ENCODE measurements at places on chromosomes 4 and X.

DNA sequence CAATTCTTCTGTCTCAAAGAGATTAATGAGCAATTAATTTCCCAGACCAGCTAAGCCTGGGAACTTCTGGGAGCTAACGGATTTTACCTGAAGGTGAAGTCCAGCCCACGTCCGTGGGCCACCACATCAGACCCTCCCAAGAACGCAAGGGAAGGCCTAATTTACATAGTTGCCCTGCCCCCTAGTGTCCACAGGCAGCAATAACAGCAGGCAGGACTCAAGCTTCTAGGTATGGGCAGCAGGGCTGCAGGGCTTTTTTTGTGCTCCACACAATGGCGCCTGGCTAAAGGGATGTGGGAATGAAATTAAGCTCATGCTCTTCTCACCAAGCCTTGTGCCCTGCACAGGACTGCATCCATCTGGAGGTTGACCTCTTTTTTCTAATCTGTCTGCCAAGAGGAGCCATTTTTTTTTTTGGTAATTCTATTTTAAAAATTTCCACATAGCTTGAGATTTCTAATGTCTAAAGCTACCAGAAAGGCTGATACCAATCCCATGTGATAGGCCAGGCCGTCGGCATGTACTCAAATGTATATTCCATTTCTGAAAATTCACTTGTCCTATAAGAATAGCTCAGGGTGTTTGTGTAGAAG is 111.9 kb upstream of the TMEM164 start:
- peak; percentile 64 for DNase-seq

DNA sequence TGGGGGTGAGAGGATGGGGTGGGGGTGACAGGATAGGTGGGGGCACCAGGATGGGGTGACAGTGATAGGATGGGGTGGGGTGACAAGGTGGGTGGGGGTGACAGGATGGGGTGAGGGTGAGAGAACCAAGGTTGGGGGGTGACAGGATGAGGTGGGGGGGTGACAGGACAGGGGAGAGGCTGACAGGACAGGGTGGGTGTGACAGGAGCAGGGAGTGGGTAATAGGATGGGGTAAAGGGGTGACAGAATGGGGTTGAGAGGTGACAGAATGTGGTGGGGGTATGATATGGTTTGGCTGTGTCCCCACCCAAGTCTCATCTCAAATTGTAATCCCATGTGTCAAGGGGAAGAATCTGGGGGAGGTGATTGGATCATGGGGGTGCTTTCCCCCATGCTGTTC is 26.0 kb downstream of the RNF212 start:
- DNase-seq: no peak

- DNase-seq: no peak
Measured at GRCh38 chr4:101941816-101942358, 151.4 kb downstream of the BANK1 start.

GRCh38 chr4:174394915-174395314 is 111.2 kb downstream of the CEP44 start:
- DNase-seq: peak; percentile 7

- DNase-seq: no peak
Measured at GRCh38 chrX:39941332-39941920, 156.3 kb downstream of the BCOR start.

DNA sequence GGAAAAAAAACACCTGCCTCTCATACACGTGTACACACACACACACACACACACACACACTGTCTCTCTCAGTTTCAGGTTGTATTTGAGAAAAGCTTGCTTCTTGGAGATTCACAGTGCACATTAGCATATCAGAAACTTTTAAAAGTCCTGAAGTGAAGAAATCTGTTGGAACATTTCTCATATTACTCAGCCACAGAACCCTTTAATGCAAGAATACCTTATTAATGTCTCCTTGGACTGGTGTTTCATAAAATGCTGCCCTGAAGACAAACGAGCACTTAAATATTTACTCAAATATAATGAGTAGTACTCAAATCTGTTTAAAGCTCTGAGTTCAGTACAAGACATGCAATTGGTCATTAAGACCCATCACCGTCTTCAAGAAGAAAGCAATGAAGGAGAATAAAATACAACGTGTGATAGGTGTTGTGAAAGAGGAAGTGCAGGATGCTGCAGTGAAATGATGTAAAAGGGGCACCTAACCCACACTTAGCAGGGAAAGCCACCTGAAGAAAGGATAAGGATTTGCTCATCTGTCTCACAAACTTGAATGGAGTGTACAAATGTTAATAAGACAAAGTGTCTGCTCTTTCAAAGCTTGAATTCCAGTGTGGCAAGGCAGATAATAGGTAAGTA is 57.0 kb downstream of the DCLK2 start:
- DNase-seq: no peak

- peak; percentile 15 for DNase-seq
Measured at GRCh38 chr4:88196523-88197185, 38.2 kb upstream of the ABCG2 start.

DNA sequence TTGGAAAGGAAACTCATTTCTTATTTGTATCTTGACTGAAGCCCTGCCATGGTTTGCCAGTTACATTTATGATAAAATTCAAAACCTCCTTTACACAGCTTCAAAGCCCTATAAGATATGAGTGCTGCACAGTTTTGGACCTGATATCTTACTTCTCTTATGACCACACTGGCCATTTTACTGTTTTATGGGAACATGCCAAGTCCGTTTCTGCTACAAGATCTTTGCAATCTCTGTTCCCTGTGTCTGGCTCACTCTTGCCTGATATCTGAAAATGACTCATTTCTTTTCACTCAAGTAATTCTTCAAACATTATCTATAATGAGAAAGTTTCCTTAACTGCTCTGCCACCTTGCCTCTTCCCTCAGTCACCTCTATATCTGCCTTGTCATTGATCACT is 247.3 kb downstream of the SPOCK3 start:
- DNase-seq: no peak

GRCh38 chr4:3374011-3374645 is 67.6 kb upstream of the HGFAC start:
- DNase-seq: no peak

GRCh38 chrX:96721354-96721753 is 36.7 kb downstream of the DIAPH2 start:
- peak; percentile 5 for DNase-seq

- DNase-seq: no peak
Measured at GRCh38 chrX:22095286-22095685, 63.2 kb downstream of the PHEX start.

DNA sequence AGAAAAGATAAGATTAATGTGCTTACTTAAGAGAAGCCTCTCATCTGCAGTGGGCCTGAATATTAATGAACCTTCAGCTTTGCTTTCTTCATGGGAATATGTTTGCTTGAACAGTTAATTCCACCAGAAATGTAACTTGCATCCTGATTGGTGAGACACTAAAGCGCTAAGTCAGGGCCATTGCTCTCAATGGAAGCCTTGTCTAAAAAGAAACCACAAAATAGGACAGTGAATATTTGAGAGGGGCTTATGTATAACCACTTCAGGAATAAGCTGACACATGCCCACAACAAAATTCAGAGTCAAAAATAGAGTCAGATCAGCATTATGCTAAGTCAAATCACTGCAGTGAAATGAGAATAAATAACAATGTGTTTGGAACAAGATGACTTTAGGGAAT is 1125.8 kb downstream of the STIM2 start:
- DNase-seq: no peak

GRCh38 chr4:118033148-118034052 is 886 bp upstream of the NDST3 start:
- DNase-seq: peak; percentile 4

DNA sequence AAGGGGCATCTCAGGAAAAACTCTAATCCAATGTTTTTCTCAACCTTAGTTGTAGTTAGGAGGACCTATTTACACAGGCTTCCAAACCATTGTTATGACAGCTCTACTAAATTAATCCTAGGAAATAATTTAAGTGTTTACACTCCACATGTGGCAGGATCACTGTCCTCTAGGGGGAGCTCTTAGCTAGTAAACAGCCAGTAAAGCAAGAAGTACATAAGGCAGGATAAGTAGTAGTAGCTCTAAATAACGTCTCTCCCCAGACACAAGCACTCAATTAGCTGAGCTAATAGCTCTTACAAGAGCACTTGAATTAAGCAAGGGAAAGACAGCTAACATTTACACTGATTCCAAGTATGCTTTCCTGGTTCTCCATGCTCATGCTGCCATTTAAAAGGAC is 37.3 kb downstream of the NUDT11 start:
- peak; percentile 64 for DNase-seq

DNA sequence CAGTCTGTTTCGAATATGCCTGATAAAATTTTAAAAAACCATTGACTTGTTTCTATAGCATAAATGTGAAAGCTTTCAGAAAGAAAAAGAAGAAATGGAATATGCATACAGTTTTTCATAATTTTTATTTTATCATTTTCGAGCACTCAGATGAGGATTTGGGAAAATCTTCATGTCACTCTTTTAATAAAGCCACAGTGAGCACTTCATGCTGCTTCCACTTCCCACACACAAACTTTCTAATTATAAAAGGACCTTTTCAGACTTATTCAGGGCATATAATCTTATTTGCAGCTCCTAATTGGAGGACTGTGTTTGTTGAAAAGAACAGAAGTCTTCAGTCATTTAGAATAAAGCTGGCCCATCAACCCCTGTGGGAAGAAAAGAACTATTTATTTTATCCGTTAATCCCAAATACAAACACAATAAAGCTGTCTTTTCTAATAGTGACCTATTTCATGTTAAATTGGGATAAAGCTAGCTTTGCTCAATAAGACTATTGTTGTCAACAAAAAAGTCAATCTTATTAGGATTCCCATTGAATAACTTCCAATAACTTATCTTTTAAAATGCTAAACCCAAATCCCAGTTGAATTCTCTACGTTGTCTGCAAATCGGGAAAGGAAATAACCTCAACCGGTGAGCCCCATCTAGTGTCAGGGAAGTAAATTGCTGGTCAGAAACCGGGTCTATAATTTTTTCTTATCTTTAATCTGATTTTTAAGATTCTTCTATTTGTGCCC is 211.5 kb downstream of the PDGFRA start:
- peak; percentile 16 for DNase-seq

DNA sequence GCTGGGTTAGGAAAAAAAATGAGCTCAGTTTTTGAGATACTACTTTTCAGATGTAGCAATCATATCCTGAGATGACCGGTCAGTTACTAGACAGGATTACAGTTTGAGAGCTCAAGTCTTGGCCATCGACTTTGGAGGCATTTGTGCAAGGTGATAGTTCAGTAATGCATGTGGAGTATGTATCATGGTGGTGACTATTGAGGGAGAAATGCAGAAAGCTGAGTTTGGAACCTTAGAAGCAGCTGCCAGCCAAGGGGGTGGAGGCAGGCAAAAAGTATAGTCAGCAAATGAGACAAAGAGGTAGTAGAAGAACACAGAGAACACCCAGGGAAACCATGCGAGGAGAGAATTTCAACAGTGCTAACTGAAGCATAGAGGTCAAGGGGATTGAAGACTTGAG is 48.7 kb upstream of the SLC4A4 start:
- no peak for DNase-seq

DNA sequence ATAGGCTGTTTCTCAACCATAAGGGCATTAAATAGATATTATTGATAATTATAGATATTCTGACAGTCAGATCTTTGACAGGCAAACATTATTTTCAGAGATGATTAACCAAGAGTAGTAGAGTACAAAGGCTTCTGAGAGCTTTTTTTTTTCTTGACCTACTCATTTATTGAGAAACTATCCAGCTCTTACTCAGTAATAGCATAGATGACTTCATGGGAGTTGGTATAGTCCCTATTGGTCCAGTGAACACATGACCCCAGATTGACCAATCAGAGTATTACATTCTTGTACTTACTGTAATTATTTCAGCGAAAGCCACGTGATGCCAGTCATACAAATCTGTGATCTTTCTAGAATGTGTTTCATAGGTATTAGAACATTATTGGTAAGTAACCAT is 508.7 kb downstream of the FSTL5 start:
- no peak for DNase-seq

DNA sequence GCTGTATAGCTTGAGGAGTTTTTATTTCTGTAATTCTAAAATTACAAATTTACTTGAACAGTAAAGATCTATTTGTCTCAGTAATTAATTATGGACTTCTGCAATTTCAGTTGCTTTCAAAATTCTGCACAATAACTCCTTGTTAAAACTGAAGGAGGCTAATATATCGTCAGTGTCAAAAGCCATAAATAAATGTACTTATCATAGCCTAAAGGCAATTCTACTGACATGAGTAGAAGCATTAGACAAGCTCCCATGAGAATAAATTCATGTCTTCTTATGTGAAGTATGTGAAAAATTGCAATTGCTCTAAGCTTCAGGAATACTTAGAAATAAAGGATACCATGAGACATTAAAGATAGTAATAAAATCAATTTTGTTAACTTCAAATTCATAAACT is 381.2 kb upstream of the PCDH10 start:
- DNase-seq: no peak

DNA sequence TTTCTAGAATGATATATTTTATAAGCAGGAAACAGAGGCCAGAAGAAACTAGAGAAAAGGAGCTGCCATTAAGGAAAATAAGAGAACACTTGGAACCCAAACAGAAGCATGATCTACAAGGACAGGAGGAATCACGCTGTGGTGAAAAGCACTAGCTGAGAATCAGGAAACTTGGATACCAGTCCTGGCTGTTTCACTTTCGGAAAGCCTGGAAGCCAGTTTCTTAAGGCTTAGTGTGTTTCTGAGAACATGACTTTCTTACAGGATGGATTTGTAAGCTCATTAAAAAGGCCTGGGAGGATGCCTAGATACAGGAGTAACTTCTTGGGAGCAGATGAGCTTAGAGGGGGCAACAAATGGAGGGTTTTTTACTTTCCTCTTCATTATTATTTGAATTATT is 36.9 kb downstream of the TLL1 start:
- DNase-seq: no peak

DNA sequence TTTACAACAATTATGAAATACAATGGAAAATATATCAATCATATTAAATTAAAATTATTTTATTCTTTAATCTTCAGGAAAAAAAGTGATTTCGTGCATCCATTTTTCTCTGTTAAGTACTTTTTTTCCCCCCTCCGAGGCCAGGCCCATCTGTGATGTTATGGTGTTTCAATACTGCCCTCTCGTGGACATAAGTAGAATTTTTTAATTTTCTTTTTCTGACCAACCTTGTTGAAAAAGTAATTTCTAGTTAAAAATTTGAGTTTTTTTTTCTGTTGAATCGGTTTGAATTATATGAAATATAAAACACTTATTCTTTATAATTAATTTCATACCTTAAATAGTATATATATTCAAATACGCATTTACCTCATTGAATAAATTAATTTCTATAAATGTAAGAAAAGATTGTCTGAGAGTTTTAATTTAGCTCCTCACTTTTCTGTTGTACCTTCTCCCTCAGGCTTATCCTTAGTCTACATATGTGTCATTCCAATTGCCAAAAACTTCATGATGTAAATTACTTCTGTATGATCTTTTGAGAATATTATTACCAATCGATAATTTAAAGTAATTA is 175.8 kb upstream of the TECRL start:
- peak; percentile 32 for DNase-seq

DNA sequence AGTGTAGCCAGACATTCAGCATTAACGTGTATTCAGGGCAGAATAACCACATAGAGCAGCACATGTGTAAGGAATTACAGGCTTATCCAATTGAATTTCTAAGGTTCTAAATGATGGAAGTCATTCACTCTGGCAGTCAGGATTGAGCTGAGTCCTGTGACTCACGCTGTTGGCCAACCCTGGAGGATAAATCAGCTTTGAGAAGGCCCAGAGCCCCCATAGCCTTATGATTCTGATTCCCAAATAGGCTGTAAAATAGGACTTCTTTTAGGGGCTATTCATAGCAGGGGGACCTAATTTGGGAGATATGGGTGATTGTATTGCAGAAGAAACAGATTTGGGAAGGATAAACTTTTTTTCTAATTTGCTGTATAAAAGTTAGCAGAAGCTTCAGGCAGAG is 8.1 kb upstream of the HPF1 start:
- no peak for DNase-seq

- DNase-seq: no peak
Measured at GRCh38 chr4:7658341-7659204, 223.8 kb upstream of the PSAPL1 start.
